ENCODE measurements at places on chromosomes 1 and 21.

DNA sequence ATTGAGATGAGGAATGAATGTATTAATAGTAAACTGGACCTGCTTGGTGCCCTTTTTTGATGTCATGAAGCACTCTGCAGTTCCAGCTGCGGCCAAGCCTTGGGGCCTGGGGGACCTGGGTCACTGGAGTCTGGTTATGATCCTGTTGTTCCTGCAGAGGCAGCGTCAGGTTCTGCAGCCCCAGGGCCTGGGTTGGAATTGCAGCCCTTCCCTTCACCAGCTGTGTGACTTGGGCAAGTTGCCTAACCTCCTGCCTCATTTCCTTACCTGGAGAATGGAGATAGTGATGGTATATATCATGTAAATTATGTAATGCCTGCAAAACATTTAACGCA lies 9.1 kb upstream of the ATP5PO start:
- H3K4me3 ChIP-seq: no peak overlapping the region
- H3K27me3 ChIP-seq: no peaks in the 10 kb centered on the region
- ATAC-seq: no peak
- H3K27ac ChIP-seq: peak overlapping the region; percentile 63

DNA sequence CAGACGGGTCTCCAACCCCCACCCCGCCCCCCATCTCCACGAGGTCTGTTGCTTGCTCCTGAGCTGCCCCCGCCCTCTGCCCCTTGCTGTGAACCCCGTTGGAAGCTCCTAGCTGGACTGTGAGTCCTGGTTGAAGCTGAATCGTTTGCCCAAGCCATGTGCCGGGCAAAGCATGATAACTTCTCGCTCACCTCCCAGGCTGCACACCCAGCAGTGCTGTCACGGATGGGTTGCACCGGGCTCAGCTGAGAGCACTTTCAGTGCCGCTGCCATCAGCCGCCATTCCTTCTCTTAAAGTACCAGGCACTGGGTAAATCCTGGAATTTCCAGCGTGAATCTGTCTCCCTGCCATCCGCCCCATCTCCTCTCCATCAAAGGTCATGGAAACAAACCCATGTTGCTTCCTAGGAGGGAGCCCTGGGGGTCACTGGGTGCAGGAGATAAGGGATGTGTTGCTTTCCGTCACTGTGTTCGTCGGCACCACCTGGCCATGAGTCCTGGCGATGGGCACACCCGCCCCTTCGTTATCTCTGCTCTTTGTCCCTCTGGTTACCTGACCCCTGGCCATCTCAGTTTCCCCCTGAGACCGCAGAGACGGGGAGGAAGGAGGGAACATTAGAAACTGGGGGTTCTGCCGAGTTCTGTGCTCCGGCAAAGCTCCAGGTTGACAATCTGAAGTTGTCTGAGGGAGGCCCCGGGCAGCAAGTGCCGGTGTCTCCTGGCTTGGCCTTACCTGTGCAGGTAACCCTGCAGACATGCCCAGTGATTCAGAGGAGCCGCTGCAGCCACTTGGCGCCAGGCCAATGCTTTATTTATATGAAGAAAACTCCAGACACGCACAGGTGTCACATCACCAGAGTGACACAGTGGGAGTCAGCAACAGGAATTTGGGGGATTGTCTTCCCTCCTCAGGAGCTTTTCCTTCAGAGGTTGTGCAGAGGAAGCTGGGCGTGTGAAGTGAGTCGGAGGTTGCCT lies 2.7 kb downstream of the PDE9A start:
- no peak for ATAC-seq
- no peaks in the 10 kb centered on the region for H3K4me1 ChIP-seq
- no peaks in the 10 kb centered on the region for H3K36me3 ChIP-seq

GRCh38 chr1:25208092-25208491 lies 24.2 kb downstream of the SYF2 start:
- peaks cover 3% of the 10 kb centered on the region for H3K4me1 ChIP-seq
- H3K4me3 ChIP-seq: no peak overlapping the region
- no peak for ATAC-seq
- no peak overlapping the region for H3K27ac ChIP-seq
- H3K27me3 ChIP-seq: peaks cover 33% of the 10 kb centered on the region

DNA sequence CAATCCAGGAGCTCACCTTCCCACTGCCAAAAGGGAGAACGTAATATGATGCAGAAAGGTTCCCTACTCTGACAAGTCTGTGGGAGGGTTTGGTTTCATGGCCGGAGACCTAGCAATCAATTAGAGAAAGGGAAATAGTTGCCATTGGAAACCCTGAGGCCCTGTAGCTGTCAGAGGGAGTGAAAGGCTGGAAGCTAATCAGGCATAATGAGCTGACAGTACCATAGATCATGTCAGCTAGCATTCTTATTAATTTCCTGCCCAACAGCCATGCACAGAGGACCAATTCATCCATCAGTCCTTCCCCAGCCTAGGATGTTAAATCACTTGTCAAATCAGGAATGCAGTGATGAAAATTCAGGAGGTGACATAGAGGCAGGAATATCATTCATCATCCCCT lies 527.3 kb downstream of the PLPP3 start:
- H3K27me3 ChIP-seq: no peaks in the 10 kb centered on the region
- H3K36me3 ChIP-seq: no peaks in the 10 kb centered on the region
- no peak for ATAC-seq

DNA sequence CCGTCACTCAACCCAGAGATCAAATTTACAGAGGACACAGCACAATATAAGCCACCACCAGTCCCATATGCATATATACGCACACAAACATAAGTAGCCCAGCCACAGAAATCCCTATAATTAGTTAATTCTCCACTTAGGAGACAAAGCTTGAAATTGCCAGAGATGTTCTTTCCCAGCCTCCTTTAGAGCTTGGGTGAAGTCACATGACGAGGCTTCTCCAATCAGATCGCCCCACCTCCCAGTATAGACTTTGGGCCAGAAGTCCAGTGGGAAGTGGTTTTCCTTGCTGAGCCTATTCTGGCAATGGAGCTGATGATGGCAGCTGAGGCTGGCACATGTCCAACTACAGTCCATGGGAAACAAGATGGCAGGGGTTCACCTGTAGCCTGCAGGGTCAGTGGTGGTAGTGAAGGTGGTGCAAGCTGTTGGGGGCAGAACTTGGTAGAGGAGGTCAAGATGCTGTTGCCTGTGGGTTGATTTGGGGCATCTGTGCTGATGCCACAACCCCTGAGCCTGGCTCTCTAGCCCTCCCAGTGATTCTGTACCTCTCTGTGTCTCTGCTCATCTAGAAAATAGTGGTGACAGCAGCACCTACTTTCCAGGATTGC lies 535.9 kb downstream of the MATN1 start:
- H3K27ac ChIP-seq: no peak overlapping the region
- peaks cover 8% of the 10 kb centered on the region for H3K4me1 ChIP-seq
- no peak overlapping the region for H3K4me3 ChIP-seq
- H3K27me3 ChIP-seq: peaks cover 33% of the 10 kb centered on the region

GRCh38 chr1:81453367-81453703 lies 347.4 kb upstream of the ADGRL2 start:
- H3K4me1 ChIP-seq: no peaks in the 10 kb centered on the region
- H3K27me3 ChIP-seq: no peaks in the 10 kb centered on the region
- no peak overlapping the region for H3K27ac ChIP-seq

DNA sequence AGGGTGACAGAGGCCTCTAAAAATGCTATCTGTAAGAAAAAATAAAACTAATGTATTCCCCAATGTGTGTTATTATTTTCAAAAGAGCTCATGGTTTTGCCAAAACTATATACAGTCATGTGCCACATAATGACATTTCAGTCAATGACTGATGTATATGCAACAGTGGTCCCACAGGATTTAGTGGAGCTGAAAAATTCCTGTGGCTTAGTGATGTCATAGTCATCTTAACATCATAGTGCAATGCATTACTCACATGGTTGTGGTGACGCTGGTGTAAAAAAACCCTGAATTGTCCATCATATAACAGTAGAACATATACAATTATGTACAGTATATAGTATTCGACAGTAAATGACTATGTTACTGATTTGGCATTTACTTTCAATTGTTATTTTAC lies 172.4 kb downstream of the CACNA1E start:
- H3K4me3 ChIP-seq: no peak overlapping the region
- no peaks in the 10 kb centered on the region for H3K27me3 ChIP-seq

GRCh38 chr1:207453710-207454045 lies 450 bp upstream of the CR2 start:
- no peak overlapping the region for H3K27ac ChIP-seq
- peaks cover 8% of the 10 kb centered on the region for H3K4me1 ChIP-seq
- no peak overlapping the region for H3K4me3 ChIP-seq
- H3K36me3 ChIP-seq: no peaks in the 10 kb centered on the region
- ATAC-seq: no peak

GRCh38 chr1:217435204-217435603 lies 195.7 kb downstream of the GPATCH2 start:
- no peaks in the 10 kb centered on the region for H3K4me1 ChIP-seq
- H3K4me3 ChIP-seq: no peak overlapping the region
- no peaks in the 10 kb centered on the region for H3K27me3 ChIP-seq
- H3K36me3 ChIP-seq: no peaks in the 10 kb centered on the region
- ATAC-seq: no peak

GRCh38 chr1:183604815-183605214 lies 14.6 kb upstream of the NCF2 start:
- H3K27ac ChIP-seq: no peak overlapping the region
- no peak overlapping the region for H3K4me3 ChIP-seq
- H3K27me3 ChIP-seq: no peaks in the 10 kb centered on the region
- no peaks in the 10 kb centered on the region for H3K36me3 ChIP-seq
- peaks cover 1% of the 10 kb centered on the region for H3K4me1 ChIP-seq

DNA sequence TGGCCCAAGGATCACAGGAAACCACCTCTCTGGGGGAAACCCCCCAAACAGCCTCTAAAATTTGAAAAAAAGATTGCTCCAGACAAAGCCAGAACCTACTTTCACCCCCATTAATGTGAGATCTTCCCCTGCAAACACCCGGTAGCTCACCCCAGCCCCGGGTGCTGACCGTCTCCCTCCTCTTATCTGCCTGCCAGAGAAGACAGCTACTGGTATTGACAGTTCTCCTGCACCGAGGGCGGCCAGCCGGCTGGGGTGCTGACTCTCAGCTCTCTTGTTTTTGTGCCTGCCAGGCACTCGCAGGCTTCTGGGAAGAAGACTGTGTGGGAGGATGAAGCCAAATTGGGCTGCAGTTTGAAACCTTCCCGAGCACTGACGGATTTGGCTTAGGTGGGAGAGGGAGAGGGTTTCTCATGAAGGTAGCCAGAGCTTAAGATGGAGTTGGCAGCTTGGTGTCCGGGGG lies 48.2 kb downstream of the RASSF5 start:
- H3K27me3 ChIP-seq: no peaks in the 10 kb centered on the region
- H3K36me3 ChIP-seq: no peaks in the 10 kb centered on the region
- H3K4me1 ChIP-seq: peaks cover 29% of the 10 kb centered on the region

- H3K36me3 ChIP-seq: no peaks in the 10 kb centered on the region
- H3K4me1 ChIP-seq: peaks cover 17% of the 10 kb centered on the region
- H3K27ac ChIP-seq: peak overlapping the region; percentile 33
- peak; percentile 76 for ATAC-seq
- no peak overlapping the region for H3K4me3 ChIP-seq
These were observed 1.2 kb downstream of the CD160 start for GRCh38 chr1:145720556-145720877.

DNA sequence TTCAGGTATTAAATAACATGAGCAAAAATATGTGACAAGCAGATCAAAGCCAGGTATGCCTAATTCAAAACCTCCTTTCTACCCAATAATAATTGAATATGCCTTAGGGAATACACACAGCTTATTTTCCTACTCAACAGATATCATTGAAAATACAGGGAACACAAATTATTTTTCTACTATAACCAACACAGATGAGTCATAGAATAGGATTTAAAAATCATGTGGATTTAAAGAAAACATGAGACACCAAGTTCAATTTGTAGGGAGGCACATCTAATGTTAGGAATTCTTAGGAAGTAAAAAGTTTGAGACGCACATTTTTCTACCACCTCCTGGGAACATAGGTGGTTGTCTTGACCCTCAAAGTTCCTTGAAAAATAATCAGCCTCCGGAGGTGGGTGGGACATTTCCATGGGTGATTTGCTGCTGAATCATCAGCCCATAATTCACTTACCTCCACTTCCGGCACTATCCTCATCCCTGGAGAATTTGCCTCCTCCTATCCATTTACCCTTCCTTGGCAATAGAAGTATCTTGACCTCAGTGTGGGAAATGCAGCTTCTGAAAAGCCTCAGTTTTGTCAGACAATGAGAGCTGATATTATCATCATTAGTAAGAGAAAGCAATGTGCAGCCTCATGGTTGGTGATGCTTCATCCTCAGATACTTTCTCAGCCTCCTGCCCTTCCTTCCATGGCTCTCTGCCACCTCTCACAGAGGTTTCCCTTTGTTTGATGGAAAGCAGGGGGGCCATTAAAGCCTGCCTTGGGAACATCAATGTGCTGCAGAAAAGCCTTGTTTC lies 33.5 kb upstream of the RGS4 start:
- no peaks in the 10 kb centered on the region for H3K27me3 ChIP-seq
- H3K36me3 ChIP-seq: no peaks in the 10 kb centered on the region
- no peaks in the 10 kb centered on the region for H3K4me1 ChIP-seq
- ATAC-seq: no peak
- no peak overlapping the region for H3K27ac ChIP-seq

GRCh38 chr1:242017580-242018233 lies 18.8 kb upstream of the MAP1LC3C start:
- peak; percentile 69 for ATAC-seq
- H3K27ac ChIP-seq: no peak overlapping the region
- no peaks in the 10 kb centered on the region for H3K4me1 ChIP-seq
- no peak overlapping the region for H3K4me3 ChIP-seq

GRCh38 chr1:184739796-184740195 lies 14.9 kb downstream of the EDEM3 start:
- peaks cover 5% of the 10 kb centered on the region for H3K4me1 ChIP-seq
- peaks cover 23% of the 10 kb centered on the region for H3K36me3 ChIP-seq
- H3K27ac ChIP-seq: no peak overlapping the region
- H3K27me3 ChIP-seq: no peaks in the 10 kb centered on the region
- no peak for ATAC-seq
- H3K4me3 ChIP-seq: no peak overlapping the region
